ENCODE measurements at places on chromosomes 2 and 18. TPM values are rescaled to one million over a fixed set of nuclear protein-coding genes. Genes with fewer than 3 reads are reported as not detected.

DNA sequence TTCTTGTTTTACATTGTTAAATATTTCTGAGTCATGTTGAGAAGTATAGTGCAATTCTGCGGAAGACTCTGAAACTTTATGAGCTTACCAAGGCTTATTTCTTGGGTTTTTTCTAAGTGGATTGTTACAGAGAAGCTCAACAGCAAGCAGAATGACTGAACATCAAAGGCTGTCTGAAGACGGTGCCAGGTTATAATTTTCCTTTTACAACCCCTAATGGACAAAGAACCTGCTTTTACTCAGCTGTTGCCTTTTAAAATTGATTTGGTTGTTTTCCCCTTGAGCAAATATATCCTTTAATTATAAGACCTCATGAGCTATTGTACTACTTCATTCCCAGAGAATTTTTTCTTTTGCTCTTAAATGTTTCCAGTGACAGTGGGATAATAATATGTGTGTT lies 41.6 kb downstream of the LAMA3 start:
- no peak for DNase-seq

GRCh38 chr2:153311432-153311831 lies 167.1 kb downstream of the RPRM start:
- DNase-seq, result no peak

GRCh38 chr2:149657401-149658040 lies 69.9 kb upstream of the MMADHC start:
- no peak for DNase-seq

Gene RELCH
- 17.0 TPM for total RNA-seq

Gene VWC2L
- total RNA-seq, result not detected

GRCh38 chr2:195105581-195105980 lies 551.4 kb upstream of the SLC39A10 start:
- no peak for DNase-seq

Measured in esophagus muscularis mucosa (tissue), 4 donors.